ENCODE measurements at places on chromosomes 1 and 21. TPM values are rescaled to one million over a fixed set of nuclear protein-coding genes. Genes with fewer than 3 reads are reported as not detected.

RGSL1 gene
- not detected for total RNA-seq

DNA sequence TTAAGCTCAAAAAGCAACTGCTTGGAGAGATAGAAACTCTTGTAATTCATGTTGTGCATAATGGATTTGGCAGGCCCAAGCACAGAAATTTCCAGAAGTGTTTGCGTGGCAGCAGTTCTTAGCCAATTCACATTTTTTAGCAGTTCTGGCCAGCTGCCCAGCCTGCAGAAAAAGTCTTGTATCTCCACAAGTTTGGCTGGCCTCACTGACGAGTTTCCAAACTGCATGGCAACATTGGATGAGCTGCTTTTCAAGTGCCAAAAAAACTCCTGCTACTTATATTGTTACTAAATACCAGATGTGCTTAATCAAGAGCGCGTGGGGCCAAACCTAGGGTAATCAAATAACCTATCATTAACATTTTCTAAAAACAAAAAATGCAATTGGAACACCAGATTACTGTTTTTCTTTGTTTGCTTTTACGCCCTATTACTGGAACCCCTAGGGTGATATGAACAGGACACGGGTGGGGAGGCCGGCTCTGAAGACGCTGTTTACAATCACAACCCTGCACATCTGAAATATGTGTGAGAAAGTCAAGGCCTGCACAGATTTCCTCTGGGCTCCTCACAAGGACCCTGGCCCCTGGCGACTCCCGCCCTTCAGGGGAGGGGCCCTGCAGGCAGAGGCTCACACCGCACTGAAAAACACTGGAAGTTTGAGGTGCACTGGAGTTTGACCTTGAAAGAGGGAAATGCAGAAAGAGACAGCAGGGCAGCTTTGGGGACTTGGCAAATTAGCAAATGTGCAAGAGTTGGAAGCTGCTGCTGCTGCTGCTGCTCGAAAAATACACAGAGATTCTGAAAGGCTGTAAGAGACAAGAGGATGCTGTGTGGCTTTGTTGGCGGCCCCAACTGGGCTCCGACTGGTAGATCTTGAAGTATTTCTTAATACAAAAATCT lies 55.2 kb upstream of the TARBP1 start:
- H3K36me3 ChIP-seq: no peaks in the 10 kb centered on the region
- H3K4me1 ChIP-seq: peaks cover 3% of the 10 kb centered on the region
- no peak overlapping the region for H3K4me3 ChIP-seq
- H3K27ac ChIP-seq: peak overlapping the region; percentile 29
- H3K27me3 ChIP-seq: no peaks in the 10 kb centered on the region
- no peak for DNase-seq

GRCh38 chr1:184212649-184213314 lies 161.3 kb downstream of the TSEN15 start:
- H3K27ac ChIP-seq: no peak overlapping the region
- no peaks in the 10 kb centered on the region for H3K36me3 ChIP-seq
- H3K27me3 ChIP-seq: peaks cover 41% of the 10 kb centered on the region
- peaks cover 10% of the 10 kb centered on the region for H3K4me1 ChIP-seq

HPCAL4 gene
- total RNA-seq: not detected

Data from endodermal cell (in vitro differentiated cells).